NCI-H446 (cell line): ENCODE measurements at places on chromosomes 7 and 10.

- DNase-seq, result no peak
These were observed 58.3 kb downstream of the IKZF1 start for GRCh38 chr7:50362712-50363282.

GRCh38 chr7:137282043-137282442 is 61.5 kb downstream of the PTN start:
- no peak for DNase-seq

GRCh38 chr7:41835976-41836530 is 133.2 kb upstream of the INHBA start:
- no peak for DNase-seq

GRCh38 chr10:77146712-77147336 is 490.8 kb downstream of the KCNMA1 start:
- no peak for DNase-seq

DNA sequence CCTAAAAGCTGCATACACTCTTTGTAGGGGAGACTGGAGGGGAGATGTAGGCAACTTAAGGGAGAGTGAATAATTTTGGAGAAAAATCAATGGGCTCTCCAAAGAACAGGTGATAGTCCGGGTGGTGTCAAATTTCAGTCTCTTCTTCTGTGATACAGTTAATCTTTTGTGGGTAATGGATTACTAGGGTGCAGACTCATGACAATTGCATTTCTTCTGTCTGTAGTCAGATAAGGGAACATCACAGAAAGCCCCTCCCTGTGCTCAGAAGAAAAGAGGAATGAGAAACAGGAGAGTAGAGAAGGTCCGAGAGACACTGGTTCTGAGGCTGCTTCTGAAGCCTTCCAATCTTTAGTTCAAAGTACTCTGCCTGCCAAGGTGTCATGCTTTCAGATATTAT is 1140.7 kb upstream of the LRRN3 start:
- no peak for DNase-seq
